ENCODE measurements at places on chromosomes 1 and 21. TPM values are rescaled to one million over a fixed set of nuclear protein-coding genes. Genes with fewer than 3 reads are reported as not detected.

GRCh38 chr1:109482791-109483671 is 674 bp upstream of the ATXN7L2 start:
- DNase-seq, result no peak

DNA sequence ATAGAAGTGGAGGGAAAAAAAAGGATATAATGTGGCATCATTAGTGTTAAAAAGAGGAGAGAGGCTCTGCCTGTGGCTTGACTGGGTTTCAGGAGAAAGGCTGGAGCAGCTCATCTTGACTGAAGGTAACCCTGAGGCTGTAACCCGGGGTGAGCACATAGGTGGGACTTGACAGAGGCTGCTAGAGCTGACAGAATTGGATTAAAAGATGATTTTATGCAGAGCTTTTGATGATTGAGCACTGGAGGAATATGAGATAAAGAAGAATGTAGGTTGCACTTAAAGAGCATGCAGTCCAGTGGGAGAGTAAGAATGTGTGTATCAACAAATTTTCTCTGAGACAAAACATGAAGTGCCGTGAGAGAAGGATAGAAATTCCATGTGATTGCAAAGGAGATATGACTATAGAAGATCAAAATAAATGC is 17.3 kb downstream of the LAMC1 start:
- no peak for DNase-seq

DNA sequence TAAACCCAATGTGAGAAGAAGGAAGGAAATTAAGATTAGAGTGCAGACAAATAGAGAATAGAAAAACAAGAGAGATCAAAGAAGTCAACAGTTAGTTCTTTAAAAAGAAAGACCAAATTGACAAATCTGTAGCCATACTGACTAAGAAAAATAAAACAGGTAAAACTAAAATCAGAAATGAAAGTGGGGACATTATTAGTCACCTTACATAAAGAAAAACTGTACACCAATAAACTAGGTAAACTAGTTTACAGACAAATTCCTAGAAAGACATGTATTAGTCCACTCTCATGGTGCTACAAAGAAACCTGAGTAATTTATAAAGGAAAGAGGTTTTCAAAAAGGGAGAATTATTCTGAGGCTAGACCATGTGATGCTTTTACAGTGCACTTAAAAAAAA is 22.3 kb downstream of the BLZF1 start:
- DNase-seq, result no peak

GRCh38 chr1:37250371-37250770 is 216.1 kb upstream of the GRIK3 start:
- no peak for DNase-seq

The RCSD1 gene
- 13.2 TPM for polyA plus RNA-seq

The PGM1 gene
- polyA plus RNA-seq, result 32.4 TPM

The KRTAP10-8 gene
- polyA plus RNA-seq, result not detected

The EPHA10 gene
- 0.36 TPM for polyA plus RNA-seq

DNA sequence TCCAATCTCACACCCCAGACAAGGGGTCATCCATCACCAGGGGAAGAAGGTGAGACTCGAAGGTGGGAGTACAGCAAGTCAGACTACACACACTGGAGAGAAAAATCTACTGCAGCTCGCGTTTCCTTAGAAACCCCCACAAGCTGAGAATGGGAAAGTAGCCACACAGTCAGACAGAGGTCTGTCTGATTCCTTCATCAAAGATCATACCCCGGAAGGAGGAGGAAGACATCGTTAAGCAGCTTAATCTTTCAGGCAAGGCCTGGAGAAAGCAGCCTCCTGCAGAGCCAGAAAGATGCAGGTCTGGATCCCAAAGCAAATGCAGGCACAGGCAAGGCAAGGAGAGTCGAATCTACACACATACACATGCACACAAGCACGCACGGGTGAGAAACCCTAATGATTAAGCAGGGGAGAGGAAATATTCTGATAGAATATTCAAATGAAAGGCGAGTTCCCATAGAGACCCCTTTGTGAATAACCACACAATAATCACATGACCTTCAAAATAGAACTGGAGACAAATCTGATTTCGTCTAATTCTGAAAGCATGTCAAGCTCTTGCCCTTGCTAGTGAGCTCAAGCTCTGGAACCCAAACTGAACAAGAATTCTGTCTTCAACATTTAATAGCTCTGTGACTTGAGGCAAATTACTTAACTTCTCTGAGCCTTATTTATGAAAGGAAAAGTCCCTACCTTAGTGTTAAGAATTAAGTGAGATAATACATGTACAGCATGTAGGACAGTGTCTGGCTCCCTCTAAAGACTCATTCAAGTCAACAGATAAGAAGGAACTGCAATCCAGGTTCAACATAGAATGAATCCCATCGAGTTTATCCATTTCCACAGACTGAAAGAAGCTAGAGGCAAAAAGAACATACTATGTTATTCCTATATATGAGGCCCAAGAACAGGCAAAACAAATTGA is 387.8 kb downstream of the OMA1 start:
- DNase-seq, result no peak

The AGMAT gene
- polyA plus RNA-seq, result 30.6 TPM

GRCh38 chr1:153626904-153627714 is at the start of gene S100A13:
Gene S100A13, minus strand, starts transcription at chr1:153627505. Its CDS starts 1,033 bp downstream, at chr1:153626472.
- DNase-seq, result no peak

DNA sequence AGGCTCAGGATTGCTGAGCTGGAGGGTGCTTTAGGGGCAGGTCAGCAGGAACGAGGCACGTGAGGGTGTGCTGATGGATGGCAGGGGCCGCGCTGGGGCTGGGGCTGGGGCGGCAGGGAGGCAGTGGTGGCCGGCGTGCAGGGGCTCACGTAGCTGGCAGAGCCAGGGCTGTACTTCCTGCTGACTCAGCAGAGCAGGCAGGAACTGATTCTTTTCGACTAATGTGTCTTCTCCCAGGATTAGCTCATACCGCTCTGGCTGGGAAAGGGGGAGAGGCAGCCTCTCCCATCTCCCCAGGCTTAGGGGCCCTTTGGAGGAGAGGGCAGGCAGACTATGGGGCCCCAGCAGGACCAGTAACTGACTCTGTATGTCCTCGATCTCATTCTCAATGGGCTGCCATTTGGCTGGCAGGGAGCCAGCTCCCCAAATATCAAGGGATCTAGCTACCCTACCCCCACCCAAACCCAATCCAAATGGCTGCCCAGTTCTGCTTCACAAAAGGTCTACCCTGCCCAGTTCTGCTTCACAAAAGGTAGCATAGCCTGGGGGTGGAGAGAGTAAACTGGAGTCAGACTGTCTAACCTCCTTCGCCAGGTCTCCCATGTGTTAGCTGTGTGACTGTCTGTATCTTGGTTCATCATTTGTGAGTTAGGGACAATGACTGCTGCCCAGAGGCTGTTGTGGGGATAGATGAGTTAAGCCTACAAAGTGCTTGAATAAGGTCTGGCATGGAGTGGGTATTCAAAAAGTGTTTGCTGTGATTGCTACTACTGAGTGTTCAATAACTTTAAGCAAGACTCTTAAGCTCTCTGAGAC is 100.1 kb upstream of the SLC2A1 start:
- DNase-seq, result no peak

Measured in renal cortex interstitium (tissue), 15 donors.